ENCODE measurements at places on chromosomes 16 and 17.
A peak's percentile ranks its signal among the peaks of the same experiment; 100 is the strongest.

DNA sequence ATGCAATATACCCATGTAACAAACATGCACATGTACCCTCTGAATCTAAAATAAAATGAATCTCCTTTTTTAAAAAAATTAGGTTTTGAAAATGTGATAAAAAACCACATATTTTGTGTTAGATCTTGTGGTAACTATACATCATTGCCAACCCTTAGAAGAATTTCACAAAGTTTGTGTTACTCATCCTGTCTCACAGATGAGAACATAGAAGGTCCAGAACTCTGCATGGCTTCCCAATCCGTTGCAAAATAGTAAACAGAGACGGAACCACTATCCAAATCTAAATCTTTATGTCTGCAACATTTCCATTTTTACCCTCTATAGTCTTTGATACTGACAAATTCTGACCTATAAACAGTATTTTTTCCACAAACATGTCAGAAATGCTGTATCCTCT, 759.9 kb downstream of the KCNJ2 start:
- DNase-seq = no peak

- DNase-seq = no peak
Observed at GRCh38 chr16:24372824-24373223, 116.7 kb downstream of the CACNG3 start.

- DNase-seq = no peak
Observed at GRCh38 chr16:74999219-74999608, 390 bp downstream of the ZNRF1 start.

DNA sequence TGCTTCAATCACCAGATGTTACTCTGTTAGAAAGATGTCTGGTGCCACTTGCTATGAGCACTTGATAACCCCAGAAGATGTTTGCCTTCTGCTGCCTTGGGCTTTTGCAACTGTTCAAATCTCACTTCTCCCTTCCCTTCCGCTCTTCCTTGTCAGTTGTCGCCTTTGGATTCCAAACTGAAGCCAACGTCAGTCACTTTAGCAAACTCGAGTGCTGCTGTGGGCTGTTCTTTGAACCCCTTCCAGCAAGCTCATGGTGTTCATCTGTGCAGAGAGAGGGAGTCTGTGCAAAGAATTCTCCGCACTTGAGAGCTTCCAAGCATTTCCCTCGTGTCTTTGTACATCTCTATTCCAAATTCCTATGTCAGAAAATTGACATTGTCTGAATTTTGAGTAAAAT, 879.4 kb downstream of the CDH11 start:
- no peak for DNase-seq

- DNase-seq = peak; percentile 29
Observed at GRCh38 chr17:9470171-9470570, 105.4 kb downstream of the STX8 start.

DNA sequence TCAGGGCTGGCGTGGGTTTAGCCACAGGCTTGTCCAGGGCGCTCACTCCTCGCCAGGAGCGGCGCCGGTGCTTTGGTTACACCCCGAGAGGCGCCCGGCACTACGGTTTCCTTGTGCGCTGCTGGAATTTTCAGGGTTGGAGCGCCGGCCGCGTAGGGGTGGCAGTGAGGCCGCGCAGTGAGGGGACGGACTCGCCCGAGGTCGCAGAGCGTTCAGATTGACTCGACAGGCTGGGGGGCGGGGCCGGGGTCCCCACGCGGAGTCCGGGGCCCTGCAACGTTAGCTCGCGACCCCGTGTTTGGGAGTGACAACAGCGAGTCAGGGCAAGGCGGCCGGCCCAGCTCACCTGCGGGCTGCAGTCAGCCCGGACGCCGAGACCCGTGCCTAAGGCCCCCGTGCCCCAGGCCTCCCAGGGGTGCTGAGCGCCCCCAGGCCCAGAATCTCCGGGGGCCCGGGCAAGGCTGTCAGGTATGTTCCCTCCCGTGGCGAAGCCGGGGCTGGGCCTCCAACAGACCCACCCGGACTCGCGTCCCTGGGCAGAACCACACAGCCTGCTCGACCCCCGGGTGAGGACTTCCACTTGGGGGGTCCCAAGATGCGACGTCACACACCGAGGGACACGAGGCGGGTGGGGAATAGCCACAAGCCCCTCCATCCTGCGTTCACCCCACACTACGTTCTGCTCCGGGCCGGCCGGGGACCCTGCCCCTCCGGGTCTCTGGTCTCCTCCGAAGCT, 1.3 kb upstream of the ACTG1 start:
- DNase-seq = no peak

GRCh38 chr16:87661561-87661960, 59.3 kb downstream of the JPH3 start:
- peak; percentile 84 for DNase-seq

GRCh38 chr16:46607529-46607928, 13.7 kb downstream of the SHCBP1 start:
- DNase-seq = peak; percentile 71

GRCh38 chr17:82920150-82920549, 80.3 kb upstream of the ZNF750 start:
- no peak for DNase-seq

- peak; percentile 53 for DNase-seq
Observed at GRCh38 chr17:7717756-7718350, 309 bp downstream of the DNAH2 start.

DNA sequence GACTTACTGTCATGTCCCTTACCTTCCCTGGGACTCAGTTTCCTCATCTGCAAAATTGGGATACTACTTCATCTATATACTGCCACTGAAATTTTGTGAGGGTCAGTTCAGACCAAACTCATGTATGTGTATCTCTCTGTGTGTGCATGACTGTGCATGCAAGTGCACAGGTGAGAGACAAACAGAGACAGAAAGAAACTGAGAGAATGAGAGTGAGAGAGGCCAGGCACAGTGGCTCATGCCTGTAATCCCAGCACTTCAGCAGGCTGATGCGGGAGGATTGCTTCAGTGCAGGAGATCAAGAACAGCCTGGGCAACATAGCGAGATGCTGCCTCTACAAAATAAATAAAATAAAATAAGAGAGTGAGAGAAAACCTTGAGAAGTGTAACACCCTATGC, 32.1 kb upstream of the SLC6A2 start:
- no peak for DNase-seq

GRCh38 chr17:83062818-83063671, 16.4 kb upstream of the METRNL start:
- no peak for DNase-seq

DNA sequence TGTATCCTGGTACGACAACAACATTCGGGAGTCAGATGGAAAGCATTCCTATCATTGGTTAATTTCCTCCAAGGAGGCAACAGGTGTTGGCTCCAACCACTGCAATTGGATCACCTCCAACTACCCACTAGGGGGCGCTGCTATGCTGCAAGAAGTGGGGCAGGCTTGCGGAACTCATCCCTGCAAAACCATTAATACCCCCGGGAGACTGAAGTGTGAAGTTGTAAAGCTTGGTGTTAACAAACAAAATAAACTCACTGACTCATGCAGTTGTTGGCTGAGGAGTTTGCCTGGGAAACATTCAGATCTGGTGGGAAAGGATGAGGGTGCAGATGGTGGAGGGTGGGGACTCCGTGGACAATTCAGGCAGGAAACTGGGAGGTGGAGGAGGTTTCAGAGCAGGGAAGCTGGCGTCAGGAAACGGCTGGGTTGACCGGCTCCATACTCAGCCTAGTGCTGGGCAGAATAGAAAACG, 84.9 kb downstream of the HS3ST2 start:
- DNase-seq = peak; percentile 70

- no peak for DNase-seq
Observed at GRCh38 chr16:67644038-67644437, 906 bp upstream of the CARMIL2 start.

GRCh38 chr17:37741341-37742115, 3.3 kb downstream of the HNF1B start:
- no peak for DNase-seq

GRCh38 chr16:3878610-3879009, 1.9 kb downstream of the CREBBP start:
- DNase-seq = peak; percentile 65

DNA sequence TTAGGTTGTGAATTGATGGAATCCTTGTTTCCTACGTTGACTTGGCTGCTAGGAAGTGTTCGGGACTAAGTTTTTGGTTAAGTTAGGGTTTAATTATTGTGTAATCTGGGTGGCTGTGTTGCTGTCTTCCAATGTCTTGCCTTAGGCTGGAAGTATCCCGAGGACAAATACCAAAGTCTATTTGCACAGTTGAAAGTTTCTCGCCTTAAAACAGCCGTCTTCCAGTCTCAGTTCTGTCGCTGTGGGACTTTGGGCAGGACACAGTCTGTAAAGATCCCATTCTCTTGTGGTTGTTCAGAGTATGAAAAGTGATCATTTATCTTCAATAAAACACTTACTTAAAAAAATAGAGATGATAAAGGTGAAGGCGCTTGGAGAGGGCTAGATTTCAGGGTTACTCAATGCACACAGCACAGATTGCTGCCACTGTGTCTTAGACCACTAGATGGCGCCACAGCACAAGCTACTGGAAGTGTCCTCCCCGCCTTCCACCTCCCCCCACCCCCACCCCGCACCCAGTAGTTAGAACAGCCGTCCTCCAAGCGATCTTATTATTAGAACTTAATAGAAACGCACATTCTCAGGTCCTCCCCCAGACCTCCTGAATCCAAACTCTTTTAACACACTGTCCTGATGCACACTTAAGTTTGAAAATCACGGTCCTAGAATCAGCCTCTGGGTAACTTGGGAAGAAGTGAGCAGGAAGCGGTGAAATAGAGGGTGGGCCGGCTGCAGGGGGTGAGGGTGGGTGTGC, 45.8 kb downstream of the AKAP1 start:
- DNase-seq = peak; percentile 80

DNA sequence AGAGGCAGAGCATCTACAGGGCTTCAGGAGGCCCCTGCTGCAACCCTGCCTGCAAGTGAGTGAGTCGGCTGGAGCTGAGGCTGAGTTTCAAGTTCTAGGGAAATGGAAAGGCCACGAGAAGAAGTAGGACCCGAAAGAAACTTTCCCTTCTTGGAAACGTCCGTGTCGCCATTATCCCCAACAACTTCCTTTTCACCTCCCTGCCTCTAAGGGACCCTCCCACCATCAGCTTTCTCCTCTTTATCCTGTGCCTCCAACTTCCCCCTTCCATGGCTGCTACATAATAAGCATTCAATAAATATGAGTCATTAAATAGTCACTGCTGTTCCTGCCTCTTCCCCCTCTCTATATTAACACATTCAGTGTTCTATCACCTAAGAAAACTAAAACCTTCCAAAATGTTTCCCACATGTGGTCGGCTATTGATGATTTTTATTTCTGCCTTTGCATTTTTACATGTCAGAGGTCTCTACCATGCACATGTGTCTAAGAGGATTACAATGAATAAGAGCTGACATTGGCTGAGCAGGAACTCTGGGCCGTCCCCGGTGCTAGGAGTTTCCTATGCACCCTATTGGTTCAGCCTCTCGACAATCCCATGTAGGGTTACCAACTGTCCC, 115.9 kb upstream of the TNRC6C start:
- peak; percentile 34 for DNase-seq

DNA sequence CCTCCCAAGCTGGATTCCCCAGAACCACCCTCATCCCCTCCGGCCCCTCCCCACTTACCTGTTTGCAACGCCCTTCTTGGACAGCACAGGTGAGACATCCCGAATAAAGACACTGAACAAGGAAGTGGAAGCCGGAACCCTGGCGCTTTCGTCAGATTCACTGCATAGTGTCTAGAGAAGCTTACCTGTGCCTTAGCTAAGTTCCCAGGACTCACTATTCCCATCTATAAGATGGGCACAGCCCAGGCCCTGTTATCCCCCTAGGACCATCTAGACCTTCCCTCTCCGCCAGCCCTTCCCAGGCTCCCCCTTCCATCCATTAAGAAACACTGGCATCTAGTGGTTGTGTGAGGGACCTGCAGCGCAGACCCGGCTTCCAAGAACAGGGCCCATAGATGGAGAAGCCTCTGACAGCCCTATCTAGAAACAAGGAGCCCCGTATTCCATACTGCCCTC, 26.9 kb upstream of the RPL38 start:
- peak; percentile 79 for DNase-seq

GRCh38 chr17:43349142-43349541, 49.7 kb upstream of the ARL4D start:
- peak; percentile 28 for DNase-seq

GRCh38 chr16:48612611-48613010, 2.6 kb upstream of the N4BP1 start:
- peak; percentile 26 for DNase-seq

DNA sequence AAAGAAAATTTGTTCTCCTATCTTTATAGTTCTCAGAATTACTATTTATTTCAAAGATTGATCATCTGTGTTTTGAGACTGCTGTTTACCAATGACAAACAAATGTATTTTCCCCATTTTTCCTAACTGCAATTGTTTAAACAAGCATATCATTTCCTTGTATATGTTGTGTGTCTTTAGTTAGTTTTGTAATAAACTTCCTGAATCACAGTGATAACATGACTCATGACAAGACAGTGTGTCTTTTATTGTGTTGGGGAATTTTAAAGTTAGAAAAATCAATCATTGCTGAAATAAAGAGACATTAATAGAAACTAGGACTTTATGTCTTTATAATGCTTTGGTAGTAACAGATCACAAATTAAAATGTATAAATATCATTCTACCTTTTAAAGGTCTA, 348.5 kb downstream of the KCNJ2 start:
- no peak for DNase-seq

GRCh38 chr16:66930189-66930588, 4.0 kb downstream of the CIAO2B start:
- DNase-seq = peak; percentile 37

GRCh38 chr16:68022278-68022727, 729 bp downstream of the DDX28 start:
- no peak for DNase-seq

DNA sequence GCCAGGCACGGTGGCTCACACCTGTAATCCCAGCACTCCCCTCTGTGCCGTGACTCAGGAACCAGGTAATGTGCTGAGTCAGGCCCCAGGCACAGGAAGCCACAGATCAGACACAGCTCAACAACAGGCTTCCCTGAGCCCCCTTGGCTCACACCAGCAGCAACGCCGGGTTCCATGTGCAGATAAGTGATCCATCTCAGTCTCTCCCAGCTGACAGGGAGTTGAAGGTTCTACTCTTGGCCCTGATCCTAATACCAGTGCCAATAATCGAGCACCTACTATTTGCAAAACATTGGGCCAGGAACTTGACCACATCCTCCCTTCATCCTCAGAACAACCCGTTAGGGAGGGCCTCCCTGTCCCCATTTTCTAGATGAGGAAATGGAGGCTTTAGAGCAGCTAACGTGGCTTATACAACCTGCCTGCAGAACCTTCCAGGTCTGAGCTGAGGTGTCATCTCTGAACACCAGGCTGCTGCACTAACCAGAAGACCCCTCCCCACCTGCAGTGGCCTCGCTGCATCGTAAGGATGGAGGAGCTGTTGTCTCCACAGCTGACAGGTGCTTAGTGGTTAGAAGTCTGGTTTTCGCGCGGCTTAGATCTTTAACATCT, 64.8 kb upstream of the AMZ2 start:
- DNase-seq = no peak

DNA sequence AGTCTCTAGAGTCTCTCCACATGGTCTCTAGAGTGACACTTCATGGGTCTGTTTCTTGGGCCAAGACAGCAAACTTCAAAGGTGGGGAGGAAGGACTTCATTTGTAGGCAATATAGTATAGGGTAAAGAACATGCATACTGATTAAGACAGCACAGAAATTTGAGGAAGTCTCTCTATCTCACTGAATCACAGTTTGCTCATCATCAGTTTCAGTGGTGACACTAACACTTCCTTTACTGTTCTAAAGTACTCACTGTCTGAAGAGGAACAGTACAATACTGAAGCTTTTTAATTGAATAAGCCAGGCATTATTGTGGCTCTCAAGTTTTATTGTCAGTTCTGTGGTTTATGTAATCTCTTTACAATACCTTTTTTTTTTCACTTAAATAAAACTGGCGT, 656.4 kb upstream of the CDH8 start:
- DNase-seq = peak; percentile 49
